SHP77 (cell line): ENCODE measurements at places on chromosomes 6 and 20.

DNA sequence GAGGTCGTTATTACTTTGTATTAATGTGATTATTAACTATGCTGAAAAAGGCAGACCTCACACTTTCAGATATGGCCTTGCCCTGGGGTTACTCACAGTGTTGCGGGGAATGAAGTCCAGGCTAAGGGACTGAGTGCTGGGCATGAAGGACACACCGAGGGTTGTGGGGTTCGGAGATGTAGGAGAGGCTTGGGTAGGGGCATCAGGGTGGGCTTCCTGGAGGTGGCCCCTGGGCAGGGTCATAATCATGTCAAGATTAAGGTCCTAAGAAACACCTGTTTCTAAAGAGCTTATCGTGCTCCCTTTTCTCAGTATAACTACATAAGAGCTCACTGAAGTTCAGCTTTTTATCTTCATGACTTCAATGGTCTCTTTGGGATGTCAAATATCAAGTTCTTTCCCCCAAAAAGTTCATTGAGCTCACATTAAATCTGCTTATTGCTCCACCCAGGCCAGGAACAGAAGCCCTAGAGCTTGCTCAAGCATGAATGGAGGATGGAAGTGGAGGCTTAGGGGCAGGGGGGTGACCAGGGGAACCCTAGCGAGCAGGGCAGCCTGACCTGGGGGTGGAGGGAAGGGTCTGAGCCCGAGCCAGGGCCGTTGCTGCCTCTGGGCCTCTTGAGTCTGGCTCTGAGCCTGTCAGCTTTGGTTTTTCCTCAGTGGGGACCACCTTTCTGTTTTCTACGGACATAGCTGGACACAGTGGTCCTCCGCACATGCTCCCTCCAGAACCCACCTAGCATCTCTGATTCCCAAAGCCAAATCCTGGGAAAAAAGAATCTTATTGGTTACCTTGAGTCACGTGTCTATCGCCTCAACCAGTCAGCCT is 37.3 kb upstream of the TGM2 start:
- DNase-seq: no peak

DNA sequence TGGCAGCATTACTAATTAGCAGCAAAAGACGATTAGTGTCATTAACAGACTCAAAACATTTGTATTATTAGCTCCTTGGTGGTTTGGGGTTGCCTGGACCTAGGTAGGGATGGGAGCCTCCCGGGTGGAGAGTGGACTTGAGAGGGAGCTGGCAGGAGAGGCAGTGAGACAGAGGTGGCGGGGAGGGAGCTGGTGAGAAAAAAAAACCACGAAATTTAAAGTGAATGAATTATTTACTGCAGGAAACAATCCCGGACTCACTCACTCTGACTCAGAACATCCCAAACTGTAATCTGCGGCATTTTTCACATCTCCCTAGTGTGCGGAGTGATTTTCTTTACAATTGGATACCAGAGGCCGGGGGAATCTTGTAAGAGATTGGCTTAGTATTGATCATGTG is 14.3 kb upstream of the CDH22 start:
- DNase-seq: no peak

- DNase-seq: no peak
Observed at GRCh38 chr6:147905711-147906110, 397.2 kb downstream of the SAMD5 start.

GRCh38 chr6:132219901-132220300 is 181.4 kb downstream of the MOXD1 start:
- DNase-seq: no peak

- no peak for DNase-seq
Observed at GRCh38 chr6:169996378-169997051, 245.1 kb downstream of the ERMARD start.

GRCh38 chr6:91080871-91081270 is 494.0 kb upstream of the MAP3K7 start:
- no peak for DNase-seq
